Ecto neural progenitor cell (in vitro differentiated cells): ENCODE measurements at places on chromosomes 12 and 14.

- no peak for DNase-seq
These were observed 5.2 kb downstream of the RNASE7 start for GRCh38 chr14:21047378-21047781.

DNA sequence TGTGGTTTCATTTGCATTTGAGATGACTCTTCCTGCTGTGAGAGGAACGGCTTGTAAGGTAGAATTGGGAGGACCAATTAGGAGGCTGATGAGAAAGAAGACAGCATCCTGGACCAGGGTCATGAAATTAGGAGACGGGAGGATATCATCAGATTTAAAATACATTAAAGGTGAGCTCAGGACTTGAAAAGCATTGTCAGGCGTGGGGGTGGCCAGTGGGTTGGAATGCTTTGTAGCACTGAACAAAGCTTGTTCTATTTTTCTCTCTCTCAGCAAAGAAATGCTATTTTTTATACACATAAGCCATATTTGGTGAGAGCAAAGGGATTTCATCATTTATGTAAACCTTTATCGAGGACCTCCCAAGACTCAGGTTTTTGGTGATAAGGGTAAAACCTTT is 157.5 kb downstream of the TMEM132D start:
- DNase-seq: no peak

- DNase-seq: no peak
These were observed 40.8 kb downstream of the ANO6 start for GRCh38 chr12:45256721-45257120.

DNA sequence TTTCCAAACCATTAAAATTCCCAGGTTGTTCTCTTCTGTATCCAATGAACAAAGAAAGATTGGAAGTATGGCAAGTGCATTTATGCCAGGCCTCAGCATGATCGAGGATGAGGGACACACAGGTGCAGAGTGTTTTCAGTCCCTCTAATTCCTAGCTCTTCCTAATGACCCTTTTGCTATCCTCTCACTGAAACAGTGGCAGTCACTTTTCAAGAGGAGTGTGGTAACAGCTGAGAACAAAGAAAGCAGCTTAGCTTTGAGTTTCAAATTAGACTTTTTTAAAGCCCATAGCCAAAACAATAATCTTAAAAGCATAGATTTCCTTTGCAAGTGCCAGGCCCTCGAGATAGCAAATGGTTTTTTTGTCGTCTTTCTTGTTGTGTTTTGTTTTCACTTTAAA is 110.8 kb downstream of the KCNH5 start:
- DNase-seq: no peak

DNA sequence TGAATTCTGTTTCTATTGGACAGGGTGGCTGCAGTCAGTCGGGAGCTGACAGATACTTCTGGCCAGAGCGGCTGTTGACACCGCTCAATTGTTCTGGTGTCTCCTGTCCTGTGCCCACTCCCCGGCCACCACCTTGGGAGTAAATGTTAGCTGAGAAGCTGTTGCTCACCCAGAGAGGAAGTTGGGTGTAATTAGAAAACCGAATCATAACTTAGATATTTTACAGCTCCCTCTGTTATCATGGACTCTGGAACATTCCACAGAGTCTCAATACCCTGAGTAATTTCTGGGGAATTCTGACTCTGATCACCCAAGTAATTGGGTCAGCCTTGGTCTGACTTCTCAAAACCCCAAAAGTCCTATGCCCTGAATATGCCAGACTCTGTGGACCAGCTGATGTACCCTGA is 58.3 kb upstream of the RFLNA start:
- DNase-seq: no peak

DNA sequence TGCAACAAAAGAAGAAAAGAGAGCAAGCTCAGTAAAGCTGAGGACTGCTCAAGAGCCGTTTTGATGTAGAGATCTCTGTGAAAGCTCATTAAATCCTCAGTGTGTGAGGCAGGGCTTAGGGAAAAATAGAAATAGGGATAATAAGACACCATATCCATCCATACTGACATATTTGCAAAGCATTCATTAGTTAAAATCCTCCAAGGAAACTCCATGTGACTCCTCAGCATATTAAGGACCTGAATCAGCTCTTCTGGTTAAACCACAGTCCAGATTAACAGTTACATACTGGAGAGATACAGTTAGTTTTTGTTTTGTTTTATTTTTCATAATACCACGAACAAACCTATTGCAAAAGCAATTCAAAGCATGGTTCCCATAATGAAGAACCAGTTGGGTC is 288.2 kb downstream of the PAWR start:
- DNase-seq: no peak

- peak; percentile 85 for DNase-seq
These were observed 1.4 kb upstream of the KCNK13 start for GRCh38 chr14:90060312-90060964.

- DNase-seq: no peak
These were observed 527.2 kb downstream of the FLRT2 start for GRCh38 chr14:86057018-86057667.

- peak; percentile 83 for DNase-seq
These were observed at the start of gene PELI2 for GRCh38 chr14:56117765-56118610. TSS of gene PELI2 (plus strand) at chr14:56118411. CDS start at chr14:56118661, 250 bp downstream.

- DNase-seq: no peak
These were observed 105.0 kb downstream of the DNAH10 start for GRCh38 chr12:123867141-123867540.

- peak; percentile 2 for DNase-seq
These were observed 59.8 kb upstream of the MDM1 start for GRCh38 chr12:68391937-68392336.

DNA sequence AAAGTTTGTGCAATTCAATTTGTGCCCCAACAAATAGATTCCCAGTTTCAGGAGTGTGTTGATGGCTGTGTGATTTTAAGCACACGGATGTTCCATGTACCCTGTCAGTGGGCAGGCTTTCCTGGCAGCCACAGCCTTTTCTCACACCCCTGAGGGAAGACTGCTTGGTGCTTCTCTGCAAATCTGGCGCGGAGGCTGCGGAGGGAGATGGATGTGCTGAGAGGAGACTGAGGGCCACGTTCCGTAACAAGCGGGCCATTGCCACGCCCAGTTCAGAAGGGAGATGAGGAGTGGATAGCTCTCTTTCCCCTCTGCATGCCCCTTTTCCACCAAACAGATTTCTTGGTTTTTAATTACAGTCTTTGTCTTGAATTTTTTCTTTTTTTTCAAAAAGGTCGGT is 89.1 kb downstream of the BEGAIN start:
- no peak for DNase-seq

DNA sequence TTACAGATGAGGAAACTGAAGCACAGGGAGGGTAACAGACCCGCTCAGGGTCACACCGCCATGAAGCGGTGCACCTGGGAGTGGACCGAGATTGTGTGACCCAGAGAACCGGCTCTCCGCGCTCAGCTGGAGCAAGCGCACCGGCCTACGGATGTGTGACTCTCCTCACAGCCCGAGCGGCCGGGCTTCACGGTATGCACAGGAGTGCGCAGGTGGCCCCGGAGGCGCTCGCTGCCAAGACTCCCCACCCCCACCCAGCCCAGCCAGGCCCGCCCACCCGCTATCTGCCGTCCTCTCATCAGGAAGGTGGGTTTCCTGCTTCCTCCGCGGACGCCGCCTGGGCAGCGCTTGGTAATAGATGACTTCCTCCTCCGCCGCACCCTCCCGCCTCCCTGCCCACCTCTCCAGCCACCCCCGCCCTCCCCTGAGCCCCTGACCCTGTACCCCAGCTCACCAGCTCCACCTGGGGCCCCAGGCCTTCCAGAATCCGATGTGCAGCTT is 110.7 kb downstream of the NCOR2 start:
- DNase-seq: no peak

DNA sequence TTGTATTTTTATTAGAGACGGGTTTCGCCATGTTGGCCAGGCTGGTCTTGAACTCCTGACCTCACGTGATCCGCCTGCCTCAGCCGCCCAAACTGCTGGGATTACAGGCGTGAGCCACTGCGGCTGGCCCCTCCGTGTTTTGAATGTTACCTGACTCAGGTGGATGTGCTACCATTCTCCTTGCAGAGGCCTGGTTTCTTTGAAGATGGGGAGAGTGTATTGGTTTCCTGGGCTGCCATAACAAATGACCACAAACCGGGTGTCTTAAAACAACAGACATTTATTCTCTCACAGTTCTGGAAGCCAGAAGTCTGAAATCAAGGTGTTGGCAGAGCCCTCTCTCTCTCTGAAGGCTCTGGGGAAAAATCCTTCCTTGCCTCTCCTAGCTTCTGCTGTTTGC is 98.0 kb downstream of the IRF2BPL start:
- DNase-seq: no peak

DNA sequence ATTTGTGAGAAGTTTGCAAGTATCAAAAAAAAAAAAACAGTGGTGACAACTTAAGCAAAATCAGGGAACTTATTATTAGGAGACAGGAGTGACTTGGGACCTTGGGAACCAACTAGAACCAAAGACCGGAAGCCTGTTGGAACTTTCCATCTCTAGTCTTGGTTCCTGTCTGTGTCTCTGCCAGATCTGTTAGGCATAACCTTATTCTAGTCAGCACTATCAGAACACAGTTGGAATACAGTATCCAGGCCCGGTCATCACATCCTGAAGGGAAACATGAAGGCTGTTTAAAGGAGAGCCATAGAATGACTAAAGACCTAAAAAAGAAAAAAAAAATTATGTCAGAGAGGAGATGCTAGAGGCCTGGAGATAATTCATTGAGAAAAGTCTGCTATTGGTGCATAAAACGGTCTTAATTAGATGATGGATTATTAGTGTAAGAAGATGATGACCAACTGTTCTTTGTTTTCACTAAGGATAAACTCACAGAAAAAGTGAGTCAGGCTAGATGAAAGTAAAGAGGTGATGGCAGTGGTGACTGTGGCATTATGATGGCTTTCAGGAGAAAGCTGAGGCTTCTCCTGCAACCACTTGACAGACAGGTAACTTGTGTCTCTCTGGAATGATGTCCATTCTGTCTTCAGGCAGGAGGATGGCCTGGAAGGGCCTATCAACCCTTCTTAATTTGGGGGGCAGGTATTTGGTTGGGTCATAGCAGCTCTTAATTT is 28.2 kb downstream of the DACT1 start:
- no peak for DNase-seq

GRCh38 chr14:93056166-93056839 is 59.4 kb downstream of the ITPK1 start:
- DNase-seq: no peak

- DNase-seq: no peak
These were observed 30.6 kb downstream of the PPFIBP1 start for GRCh38 chr12:27554421-27555186.
